ENCODE measurements at places on chromosomes 1 and 21. TPM values are rescaled to one million over a fixed set of nuclear protein-coding genes. Genes with fewer than 3 reads are reported as not detected.

The CSF3R gene
- total RNA-seq, result not detected

The GMEB1 gene
- total RNA-seq, result 7.0 TPM

The ZFYVE9 gene
- 23.5 TPM for total RNA-seq

The CELSR2 gene
- total RNA-seq, result 1.5 TPM

The CRNN gene
- not detected for total RNA-seq

The TMEM9 gene
- 61.4 TPM for total RNA-seq

The RIPK4 gene
- total RNA-seq, result 46.8 TPM

The KIF1B gene
- total RNA-seq, result 23.9 TPM

The DCDC2B gene
- total RNA-seq, result not detected

The KAZN gene
- 5.3 TPM for total RNA-seq

The BARHL2 gene
- not detected for total RNA-seq

The NTMT2 gene
- total RNA-seq, result not detected

The ADAMTS5 gene
- 7.1 TPM for total RNA-seq

The GJA9 gene
- not detected for total RNA-seq

The LCE1C gene
- total RNA-seq, result not detected

The AKT3 gene
- 43.2 TPM for total RNA-seq

The OR2G6 gene
- total RNA-seq, result not detected

The NBPF20 gene
- 2.9 TPM for total RNA-seq

The GBP7 gene
- not detected for total RNA-seq

The DDR2 gene
- total RNA-seq, result 178 TPM

The FCMR gene
- 0.12 TPM for total RNA-seq

The LINGO4 gene
- not detected for total RNA-seq

The HFM1 gene
- 0.13 TPM for total RNA-seq

The RGSL1 gene
- not detected for total RNA-seq

The CFAP107 gene
- total RNA-seq, result not detected

The PADI2 gene
- under 0.01 TPM for total RNA-seq

Measured in aortic smooth muscle cell (primary cell).